ENCODE measurements at places on chromosomes 1 and 21. TPM values are rescaled to one million over a fixed set of nuclear protein-coding genes. Genes with fewer than 3 reads are reported as not detected.

UBASH3A gene
- not detected for total RNA-seq

DNA sequence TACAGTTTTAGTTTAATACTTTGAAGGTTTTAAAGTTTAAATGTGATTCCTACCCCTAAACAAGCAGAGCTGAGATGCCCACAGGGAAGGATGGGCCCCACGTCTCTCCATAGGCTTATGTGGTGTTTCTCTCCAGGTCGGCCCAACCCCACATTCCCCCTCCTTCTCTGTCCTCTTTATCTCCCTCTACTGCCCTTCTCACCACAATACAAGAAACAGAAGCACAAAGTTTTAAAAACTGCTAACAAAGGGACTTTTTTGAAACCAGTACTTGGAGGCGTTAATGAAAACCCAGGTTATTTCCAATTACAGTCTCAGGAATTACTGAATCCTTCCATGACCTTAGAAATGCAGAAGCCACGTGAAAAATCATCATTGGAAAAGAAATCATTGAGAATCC, 324.0 kb downstream of the NTNG1 start:
- DNase-seq: no peak

- no peak for DNase-seq
These were observed 171.8 kb upstream of the IVNS1ABP start for GRCh38 chr1:185488808-185489207.

SPRR3 gene
- total RNA-seq: not detected

GRCh38 chr21:38095220-38095619, 161.6 kb upstream of the KCNJ15 start:
- no peak for DNase-seq

C1orf94 gene
- not detected for total RNA-seq

LRRN2 gene
- total RNA-seq: 0.19 TPM

SNAPIN gene
- 56.2 TPM for total RNA-seq

AGT gene
- not detected for total RNA-seq

GRCh38 chr1:45971335-45971734, 161.1 kb downstream of the PIK3R3 start:
- DNase-seq: no peak

DNA sequence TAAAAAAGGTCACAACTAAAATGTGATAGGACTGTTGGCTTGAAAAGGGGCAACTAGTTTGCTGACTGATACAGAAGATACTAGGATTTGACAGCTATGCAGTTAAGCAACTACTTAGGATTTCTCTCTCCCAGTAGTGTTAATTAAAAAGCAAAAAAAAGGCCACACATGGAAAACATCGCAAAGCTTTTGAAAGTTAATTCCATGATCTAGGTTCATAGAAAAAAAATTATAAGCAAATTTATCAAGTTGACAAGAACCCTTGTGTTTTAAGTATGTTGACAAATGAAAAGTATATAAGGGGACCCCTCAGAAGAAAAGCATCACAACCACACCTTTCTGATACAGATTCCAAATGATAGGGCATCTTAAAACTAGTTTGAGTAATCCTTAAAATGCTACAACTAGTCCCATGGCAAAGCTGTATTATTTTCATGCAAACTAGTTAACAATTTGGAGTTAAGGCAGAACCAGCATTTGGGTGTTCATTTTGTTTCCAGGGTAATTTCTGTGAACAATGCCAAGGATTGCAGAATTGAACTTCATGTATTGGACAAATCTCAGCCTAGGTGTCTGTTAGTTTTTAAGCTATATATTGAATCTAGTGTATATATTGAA, 4.1 kb downstream of the PNRC2 start:
- no peak for DNase-seq

DNA sequence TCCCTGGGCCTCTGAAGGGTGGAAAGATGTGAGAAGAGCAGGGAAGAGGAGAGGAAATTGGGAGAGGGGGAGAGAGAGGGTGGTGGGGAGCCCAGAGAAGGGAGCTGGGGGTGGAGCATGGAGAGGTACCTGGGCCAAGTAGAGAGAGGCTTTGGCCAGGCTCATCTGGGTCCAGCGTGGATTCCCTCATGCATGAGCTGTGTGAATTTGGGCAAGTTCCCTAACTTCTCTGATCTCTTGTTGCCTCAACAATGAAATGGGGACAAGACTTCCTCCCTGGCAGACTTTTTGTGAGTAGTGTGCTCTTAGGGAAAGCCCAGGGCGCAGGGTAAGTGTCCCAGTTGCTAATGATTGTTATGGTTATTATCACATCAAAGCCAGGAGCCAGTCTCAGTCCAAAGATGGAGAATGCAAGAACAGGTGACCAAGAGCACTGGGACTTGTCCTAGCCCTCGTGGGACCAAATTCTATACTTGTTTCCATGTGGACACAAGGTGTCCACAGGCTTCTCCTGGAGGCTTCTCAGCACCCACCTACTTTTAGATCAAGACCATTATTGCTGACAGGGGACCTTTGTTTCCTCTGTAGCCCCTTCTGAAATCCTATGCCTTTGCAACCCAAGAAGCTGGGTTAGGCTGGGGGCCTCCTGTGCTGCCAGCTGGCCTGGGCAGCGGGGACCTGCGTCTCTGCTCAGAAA, 13.9 kb downstream of the IL6R start:
- DNase-seq: no peak

GRCh38 chr1:168623003-168623828, 46.8 kb downstream of the XCL1 start:
- no peak for DNase-seq

DTL gene
- 8.0 TPM for total RNA-seq

DNA sequence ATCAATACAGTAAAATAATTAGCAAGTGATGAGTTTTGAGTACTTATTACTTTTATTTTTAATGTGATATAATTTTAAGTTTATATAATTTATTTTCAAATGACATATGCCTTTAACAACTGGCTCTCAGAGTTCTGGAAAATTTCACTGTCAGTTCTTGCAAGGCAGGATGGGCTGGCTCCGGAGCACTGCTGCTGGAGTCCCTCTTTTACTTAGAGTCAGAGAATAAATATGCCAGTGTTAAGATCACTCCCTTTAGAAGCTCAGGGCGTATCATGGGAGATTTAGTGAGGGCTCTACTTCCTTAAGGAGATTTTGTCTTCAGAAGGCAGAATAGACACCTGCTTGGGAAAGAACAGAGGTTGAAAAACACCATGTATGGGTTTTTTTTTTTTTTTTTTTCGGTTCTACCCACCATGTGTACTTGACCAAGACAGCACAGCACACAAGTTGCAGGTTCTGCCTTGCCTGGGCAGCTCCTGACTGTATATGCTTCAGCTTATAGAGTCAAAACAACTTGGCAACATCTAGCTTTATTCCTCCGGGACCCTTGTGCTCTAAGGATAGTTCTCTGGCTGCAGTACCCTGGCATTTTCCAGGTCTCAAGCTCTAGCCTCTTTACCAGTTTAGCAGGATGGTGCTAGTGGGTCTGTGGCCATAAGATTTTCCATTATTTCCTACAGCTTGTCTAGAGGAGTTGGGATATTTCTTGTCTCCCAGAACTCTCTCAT, 29.7 kb upstream of the FMOD start:
- no peak for DNase-seq

- DNase-seq: no peak
These were observed 29.3 kb upstream of the HSD3B1 start for GRCh38 chr1:119477710-119478109.

DNA sequence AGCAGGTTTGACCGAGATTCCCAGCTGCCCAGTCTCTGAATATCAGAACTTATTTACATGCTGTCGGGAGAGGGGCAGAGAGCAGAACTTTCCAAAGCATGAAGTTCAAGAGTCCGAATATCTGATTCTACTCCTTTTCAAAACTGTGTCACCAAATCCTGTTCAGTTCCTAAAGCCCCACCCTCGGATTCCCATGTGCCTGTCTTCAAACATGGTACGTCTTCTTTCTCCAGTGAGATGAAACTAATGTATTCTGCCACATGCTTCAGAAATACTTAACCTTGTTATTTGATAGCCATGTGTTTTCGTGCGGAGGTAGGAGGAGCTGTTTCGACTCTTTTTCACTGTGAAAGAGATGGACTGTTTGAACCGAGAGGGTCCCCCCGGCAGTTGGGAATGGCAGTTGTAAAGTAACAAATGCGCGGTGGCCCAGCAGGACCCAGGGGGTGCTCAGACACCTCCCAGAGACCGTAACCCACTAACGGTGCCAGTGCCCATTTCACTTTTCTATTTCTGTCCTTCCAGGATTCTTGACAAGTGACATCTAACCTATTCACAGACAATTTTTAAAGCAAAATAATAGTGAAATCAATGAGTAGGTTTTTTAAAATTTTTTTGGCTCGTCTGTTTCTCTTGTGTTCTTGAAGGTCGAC, 67.2 kb downstream of the ZBTB18 start:
- no peak for DNase-seq

DNA sequence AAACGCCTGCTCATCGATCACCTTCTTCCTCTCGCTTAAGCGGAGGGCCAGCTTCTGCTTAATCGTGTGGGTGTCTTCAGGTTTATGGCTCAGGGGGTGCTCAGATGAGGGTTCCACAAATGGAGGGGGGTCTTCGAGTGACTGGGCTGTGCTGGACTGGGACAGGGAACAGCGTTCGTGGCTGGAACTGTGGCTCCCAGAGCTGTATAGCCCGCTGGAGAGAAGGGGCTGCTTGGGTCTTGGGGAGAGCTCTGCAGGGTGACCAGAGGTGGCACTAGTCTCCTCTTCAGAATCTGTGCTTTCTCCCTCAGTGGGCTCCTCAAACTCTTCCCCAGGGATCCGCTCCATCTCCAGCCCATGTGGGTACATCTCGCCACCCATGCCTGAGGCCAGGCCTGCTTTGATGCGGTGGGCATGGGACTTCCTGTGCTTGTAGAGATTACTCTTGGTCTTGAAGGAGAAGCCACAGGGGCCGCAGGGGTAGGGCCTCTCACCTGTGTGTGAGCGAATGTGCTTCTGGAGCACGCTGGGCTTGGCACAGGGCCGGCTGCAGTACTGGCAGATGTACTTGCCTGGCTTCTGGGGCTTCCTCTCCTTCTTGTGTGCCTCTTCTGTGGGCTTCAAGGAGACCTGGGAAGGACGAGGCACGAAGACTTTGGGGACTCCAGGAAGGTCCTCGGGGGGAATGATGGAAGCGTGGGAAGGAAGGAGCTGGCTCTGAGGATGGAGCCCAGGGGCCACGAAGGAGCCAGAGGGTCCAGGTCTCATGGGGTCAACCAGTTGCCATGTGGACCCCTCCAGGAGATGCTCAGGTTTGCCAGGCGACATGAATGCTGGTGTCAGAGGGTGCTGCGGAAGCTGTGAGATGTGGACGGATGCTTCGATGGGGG, 99.4 kb upstream of the EDN2 start:
- no peak for DNase-seq

ZBTB21 gene
- total RNA-seq: 8.8 TPM

POFUT2 gene
- 52.7 TPM for total RNA-seq

DNA sequence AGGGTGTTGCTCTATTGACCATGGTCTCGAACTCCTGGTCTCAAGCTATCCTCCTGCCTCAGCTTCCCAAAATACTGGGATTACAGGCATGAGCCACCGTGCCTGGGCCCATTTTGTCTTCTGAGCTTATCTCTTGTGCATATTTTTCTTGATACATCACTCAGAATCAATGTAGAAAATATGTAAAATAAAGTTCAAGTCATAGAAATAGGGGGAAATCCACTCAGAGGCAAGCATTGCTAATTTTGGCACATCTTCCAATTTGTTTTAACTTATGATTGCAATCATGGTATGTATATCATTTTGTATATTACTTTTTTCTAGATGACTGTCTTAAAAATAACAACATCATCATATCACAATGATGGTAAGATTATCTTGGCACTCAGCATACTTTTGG, 21.6 kb downstream of the RIT1 start:
- no peak for DNase-seq

GRCh38 chr1:227899820-227900449, 47.8 kb downstream of the WNT9A start:
- DNase-seq: no peak
